Left cardiac atrium (tissue), 4 donors: ENCODE measurements at places on chromosomes 13 and 19.

DNA sequence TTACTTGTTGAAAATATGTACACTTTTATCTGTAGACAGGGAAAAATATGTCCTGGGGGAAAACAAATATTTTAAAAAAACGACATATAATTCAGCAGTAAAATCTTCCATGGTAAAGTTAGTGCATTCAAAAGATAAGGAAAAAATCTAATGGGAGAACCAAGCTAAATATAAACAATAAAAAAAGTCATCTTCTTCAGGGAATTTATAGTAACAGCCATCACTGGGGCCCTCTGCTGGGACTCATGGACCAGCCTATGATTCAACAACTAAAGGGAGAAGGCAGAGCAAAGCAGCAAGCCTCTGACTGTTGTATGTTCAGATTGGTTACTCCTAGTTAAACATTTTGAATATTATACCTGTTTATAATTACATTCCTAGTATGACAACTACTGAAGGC is 93.0 kb downstream of the ITGBL1 start:
- DNase-seq, result no peak

- no peak for DNase-seq
These were observed 41.1 kb downstream of the GPR12 start for GRCh38 chr13:26719356-26719945.

DNA sequence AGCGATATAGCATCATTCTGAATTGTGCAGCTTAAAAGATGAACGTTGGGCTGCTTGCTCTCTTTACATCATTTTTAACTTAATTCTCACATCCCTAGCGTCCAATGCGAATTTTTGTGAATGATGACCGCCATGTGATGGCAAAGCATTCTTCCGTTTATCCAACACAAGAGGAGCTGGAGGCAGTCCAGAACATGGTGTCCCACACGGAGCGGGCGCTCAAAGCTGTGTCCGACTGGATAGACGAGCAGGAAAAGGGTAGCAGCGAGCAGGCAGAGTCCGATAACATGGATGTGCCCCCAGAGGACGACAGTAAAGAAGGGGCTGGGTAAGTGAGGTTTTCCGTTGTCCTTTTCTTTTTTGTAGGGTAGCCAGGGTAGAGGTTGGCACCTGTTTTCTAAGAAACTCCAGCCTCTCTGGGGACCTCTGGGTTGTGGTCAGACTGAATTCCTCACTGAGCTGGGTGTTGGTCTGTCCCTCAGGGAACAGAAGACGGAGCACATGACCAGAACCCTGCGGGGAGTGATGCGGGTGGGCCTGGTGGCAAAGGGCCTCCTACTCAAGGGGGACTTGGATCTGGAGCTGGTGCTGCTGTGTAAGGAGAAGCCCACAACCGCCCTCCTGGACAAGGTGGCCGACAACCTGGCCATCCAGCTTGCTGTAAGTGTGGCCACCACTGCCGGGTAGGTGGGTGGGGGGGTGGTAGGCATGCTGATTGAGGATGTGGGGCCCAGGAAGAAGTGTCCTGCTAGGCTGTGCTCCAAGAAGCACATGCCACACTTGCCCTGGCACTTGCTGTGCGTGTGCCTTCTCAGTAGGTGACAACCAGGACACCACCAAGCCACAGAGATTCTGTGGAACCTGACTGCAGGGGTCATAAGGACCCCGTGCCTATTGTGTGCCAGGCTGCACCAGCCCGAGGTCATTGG is 17.0 kb downstream of the ILF3 start:
- no peak for DNase-seq

DNA sequence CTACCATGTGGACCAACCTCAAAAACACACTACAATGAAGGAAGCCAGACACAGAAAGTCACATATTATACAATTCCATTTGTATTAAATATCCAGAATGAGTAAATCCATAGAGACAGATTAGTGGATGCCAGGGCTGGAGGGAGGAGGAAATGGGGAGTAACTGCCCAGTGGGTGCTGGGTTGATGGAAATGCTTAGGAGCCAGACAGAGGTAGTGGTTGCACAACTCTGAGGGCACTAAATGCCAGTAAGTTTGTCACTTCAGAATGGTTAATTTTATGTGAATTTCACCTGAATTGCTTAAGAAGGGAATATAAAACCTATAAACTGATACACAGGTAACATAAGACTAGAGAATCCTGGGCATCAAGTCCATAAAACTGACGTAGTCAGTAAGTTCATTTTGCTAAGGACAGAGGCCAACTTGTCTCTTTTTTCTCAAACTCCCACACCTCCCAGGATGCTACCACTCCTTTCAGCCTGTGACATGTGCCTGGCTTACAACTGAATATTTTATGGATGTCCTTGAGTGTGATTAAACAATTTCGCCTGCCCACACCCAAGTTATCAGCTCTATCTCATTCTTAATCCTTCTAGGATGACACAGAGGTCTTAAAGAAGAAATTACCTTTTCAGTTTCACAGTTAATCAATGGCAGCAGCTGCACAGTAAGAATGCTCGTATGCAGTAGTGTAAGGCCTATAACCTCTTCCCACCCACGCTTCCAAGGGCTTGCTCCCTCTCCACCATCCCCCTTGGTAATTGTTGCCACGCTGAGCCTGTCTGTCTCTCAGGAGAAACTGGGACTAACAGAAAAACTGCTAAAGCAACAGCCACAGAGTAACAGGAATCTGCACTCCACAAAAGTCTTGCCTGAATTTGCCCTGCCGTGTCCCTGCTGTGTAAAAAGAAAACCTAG is 5.9 kb upstream of the MLNR start:
- DNase-seq, result no peak

- no peak for DNase-seq
These were observed 57.2 kb upstream of the C1QTNF9 start for GRCh38 chr13:24252136-24252535.

- DNase-seq, result no peak
These were observed 60.6 kb downstream of the LRCH1 start for GRCh38 chr13:46613409-46614049.

- DNase-seq, result no peak
These were observed 121.4 kb downstream of the NUFIP1 start for GRCh38 chr13:44867825-44868224.

DNA sequence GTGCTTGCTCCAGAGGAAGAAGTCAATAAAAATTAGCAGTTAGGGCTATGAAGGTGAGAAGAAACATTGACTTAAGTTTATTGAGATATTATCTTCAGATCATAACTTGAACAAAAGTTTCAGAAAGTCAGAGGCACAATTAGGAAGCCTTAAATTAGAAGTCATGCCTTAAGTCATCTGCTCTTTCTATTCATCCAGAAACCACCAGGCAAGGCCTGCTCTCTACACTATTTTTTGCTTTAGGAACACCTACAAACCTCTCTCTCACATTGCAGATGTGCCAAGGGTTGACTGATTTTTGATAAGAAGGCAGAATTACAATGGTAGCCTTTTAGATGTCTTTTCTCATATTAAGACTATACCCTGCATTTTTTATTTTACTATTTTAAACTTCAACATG is 268.7 kb downstream of the SPRY2 start:
- no peak for DNase-seq

DNA sequence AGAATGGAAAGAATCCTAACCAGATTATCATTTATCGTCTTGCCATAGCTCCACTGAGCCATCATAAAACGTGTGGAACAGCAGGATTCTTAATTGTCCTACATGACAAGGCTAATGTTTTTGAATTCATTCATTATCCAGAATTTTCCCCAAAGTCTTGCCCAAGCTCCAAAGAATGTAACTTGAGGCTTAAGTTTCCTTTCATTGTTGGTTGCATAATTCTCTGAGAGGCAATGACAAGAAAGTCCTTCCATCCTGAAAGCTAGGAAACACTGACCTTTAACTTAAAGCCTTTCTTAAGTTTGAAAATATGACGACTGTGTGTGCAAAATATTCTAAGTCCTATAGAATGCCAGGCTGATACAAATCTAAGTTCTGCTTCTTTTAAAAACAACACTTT is 546.1 kb downstream of the SUCLA2 start:
- DNase-seq, result no peak

GRCh38 chr13:44363631-44364344 is 9.8 kb upstream of the SERP2 start:
- no peak for DNase-seq

DNA sequence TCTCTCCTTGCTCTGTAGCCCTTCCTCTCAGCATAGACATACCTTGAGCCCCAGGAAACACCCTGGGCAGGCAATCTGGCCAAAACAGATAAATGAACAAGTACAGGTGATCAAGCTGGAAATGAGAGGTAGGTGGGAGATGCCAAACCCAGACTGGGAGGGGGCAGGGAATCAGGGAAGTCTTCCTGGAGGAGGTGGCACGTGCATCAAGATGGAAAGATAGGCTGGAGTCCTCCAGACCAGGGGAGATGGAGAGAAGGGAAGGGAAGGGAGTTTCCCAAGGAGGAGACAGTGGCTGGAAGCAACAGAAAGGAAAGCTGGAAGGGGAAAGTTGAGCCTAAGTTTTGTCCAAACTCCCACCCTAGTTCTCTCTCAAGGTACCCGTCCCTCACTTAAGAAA is 1.7 kb upstream of the MUC16 start:
- no peak for DNase-seq

GRCh38 chr13:40376296-40376849 is 290.1 kb downstream of the FOXO1 start:
- DNase-seq, result no peak

GRCh38 chr13:50179977-50180376 is 164.7 kb downstream of the KCNRG start:
- no peak for DNase-seq

DNA sequence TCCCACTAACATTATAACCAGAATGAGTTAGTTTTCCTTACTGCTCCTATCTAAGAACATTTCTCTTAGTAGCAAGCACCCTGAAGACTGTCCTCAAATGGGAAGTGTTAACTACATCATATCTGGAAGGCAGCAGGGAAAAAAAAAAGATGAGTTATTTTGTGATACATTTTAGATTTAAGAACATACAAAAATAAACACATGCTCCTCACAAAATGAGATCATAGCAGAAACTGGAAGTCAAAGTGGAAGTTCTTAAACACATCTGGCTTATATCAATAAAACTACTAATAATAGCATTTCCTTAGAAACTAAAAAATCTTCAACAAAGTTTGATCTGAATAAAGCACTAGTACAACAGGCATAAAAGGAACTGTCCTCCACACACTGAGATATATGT is 70.4 kb downstream of the SLITRK6 start:
- no peak for DNase-seq

DNA sequence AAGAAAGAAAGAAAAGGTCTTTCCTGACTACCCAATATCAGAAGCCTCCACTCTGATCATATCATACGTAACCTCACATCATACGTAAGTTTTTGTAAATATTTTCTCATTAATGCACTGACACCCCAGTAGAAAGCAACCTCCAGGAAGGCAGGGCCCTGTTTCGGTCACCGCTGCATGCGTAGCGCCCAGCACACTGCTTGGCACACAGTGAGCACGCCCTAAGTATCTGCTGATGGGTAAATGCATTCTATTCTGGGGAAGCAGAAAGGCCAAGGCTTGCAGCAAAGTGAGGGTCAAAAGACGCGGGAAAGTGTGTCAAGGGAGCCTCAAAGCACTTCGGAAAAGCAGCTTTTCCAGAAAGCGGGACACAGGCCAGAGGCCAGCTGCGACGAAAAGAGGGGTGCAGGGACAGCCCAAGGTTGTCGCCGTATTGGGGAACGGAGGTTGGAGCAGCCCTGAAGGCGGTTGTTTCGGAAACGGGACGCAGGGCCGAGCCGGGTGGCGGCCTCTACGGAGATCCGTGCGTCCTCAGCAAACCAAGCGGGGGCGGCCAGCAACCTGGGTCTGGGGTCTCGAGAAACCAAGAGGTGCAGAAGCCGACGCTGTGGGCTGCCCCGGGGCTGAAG is 463 bp downstream of the SUGP1 start:
- no peak for DNase-seq

- no peak for DNase-seq
These were observed 1223.7 kb downstream of the PCDH17 start for GRCh38 chr13:58855283-58855682.

- no peak for DNase-seq
These were observed 2714.5 kb upstream of the PCDH20 start for GRCh38 chr13:64130171-64130570.

- DNase-seq, result no peak
These were observed 105.3 kb downstream of the RGCC start for GRCh38 chr13:41562541-41563178.
